ENCODE measurements at places on chromosomes 11 and 22.

DNA sequence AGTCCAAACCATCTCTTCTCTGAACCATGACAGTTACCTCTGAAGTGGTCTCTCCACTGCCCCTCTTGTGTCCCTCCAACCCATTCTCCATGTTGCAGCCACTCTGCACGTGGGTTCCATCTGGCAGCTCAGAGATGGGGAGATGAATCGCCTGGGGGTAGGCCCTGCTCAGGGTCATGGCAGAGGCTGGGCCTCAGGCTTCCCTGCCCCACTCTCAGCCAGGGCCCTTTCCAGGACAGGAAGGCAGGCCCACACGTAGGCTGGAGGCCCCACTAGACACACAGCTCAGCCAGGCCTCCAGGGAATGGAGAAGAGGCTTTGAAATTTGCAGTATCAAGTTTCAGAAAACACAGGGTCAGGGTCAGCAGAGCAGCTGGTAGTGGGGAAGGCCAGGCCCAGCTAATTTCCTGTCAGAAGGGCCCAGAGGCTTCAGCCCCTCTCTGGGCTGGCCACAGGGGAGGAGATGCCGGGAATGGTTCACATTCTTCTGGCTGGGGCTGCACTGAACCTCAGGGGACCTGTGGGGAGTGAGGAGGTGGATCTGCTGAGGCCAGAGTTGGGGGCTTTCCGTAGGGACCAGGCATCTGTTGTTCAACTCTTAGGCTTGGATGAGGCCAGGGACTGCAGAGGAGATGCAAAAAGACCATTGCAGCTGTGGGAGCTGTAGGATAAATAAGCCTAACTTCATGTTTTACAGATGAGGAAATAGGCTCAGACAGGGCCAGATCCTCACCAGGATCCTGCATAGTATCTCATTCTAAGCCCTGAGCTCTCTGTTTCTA lies 101.6 kb downstream of the SWAP70 start:
- DNase-seq = no peak

GRCh38 chr22:42277988-42278776 lies 7.7 kb upstream of the TCF20 start:
- DNase-seq = no peak

DNA sequence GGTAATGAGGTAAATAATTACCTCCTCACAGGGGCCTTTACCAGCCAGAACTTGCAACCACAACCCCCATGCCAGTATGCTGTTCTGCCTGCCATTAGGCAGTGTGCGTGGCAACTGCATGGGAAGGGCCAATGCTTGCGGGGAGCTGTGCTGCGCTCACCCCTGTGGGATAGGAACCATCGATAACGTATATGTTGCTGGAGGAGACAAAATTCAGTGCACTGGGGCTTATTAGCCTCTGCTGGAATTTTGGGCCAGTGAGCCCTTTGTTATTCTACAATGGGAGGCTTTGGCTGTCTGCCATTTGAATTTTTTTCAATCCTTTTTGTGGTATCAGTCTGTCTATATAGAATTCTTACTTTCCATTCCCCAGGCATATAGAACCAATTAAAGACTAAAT lies 47.3 kb downstream of the PPP2R1B start:
- DNase-seq = no peak

GRCh38 chr11:125164422-125165110 lies at the start of gene PKNOX2:
Gene PKNOX2, plus strand, starts transcription at chr11:125164751. Its CDS starts 186,555 bp downstream, at chr11:125351306.
- peak; percentile 62 for DNase-seq

DNA sequence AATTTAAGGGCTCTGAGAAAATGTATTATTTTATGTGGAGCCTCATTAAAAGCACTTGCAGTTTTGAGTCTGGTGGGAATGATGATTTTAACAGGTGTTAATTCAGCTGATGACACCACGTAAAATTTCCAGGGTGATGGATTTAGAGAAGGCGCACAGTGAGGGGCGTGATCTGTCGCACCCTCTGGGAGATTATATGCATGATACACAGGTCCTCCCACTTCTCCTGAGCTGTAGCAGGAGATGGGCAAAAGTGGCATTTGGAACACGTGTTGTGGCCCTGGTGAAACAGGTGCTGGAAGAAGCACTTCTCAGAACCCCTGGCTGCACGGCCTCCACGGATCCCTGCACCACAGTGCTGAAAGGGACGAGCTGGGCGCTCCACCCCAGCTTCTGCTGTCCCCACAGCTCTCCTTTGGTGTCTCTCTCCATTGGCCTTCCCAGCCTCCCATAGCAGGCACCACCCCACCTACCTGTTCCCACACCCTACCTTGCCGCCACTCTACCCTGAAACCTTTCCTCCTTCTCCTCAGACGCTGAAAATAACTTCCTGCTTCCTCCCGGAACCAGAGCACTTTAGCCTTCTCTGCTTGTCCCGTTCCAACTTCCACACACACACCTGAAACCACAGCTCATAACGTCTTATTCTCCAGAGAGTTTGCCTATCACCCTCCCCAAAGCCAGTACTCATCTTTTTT lies 6.9 kb upstream of the SORL1 start:
- no peak for DNase-seq

DNA sequence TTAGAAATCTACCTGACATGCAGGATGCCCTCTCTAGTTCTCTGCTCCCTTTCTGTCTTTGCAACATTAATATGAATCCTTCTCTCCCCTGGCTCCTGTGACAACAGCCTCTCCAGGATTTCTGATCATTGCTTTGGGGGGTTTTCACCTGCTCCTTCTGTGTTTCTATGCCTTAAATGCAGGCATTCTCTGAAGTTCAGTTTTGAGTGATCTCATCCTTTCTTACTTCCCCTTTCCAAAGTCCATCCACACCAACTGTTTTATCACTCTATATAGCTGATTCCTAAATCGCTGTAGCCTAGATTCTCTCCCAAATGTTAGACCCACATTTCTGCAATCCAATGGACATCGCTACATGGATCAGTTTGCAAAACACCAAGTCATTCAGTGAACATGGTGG lies 330.7 kb upstream of the NCAM1 start:
- DNase-seq = no peak

DNA sequence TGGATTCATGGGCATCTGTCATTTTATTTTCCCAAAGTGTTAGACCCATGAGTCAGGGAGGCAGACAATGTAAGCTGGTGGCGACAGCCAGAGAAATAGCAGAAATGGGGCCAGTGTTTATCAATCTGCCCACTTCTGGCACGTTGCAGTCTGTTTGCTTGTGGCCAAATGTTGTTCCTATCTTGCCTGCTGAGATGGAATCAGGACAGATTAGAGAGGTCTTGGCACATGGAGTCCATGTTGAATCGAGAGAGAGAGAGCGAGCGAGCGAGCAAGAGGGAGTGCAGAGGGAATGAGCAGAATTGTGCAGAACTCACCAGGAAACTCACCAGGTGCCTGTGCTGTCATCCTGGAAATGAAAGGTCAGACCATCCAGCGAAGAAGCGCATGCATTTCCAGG lies 21.9 kb upstream of the PARVG start:
- DNase-seq = no peak

DNA sequence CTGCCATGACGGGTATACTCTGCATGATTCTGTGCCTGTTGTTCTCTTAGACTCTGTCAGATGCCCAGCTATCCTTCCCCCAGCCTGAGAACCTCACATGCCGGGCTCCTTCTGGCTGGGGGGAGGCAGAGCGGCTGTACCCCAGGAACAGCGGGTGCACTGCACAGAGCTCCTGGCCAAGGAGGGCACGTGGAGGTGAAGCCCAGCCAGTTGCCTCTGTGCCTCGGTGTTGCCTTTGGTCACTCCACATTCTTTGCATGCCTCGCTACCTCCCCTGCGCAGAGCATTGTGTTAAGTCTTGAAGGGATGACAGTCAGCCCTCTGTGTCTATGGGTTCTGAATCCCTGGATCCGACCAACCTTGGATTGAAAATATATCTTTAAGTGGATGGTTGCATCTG lies 77.7 kb downstream of the FEZ1 start:
- DNase-seq = no peak

GRCh38 chr11:134350381-134350780 lies 18.6 kb downstream of the GLB1L2 start:
- no peak for DNase-seq

DNA sequence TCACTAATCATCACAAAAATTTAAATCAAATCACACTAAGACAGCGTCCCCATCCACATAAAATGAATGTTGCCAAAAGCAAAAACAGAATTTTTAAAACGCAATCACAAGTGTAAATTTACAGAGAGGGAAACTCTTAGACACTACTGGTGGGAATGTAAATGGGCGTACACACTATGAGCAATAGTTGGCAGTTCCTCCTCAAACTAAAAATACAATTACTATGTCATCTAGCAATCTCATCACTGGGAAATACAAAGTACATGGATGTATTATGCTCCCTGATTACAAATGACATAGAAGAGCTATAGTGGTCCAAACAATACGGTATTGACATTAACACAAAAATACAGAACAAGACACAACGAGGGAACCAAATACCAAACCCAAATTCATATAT lies 8.7 kb upstream of the RGL4 start:
- DNase-seq = no peak

DNA sequence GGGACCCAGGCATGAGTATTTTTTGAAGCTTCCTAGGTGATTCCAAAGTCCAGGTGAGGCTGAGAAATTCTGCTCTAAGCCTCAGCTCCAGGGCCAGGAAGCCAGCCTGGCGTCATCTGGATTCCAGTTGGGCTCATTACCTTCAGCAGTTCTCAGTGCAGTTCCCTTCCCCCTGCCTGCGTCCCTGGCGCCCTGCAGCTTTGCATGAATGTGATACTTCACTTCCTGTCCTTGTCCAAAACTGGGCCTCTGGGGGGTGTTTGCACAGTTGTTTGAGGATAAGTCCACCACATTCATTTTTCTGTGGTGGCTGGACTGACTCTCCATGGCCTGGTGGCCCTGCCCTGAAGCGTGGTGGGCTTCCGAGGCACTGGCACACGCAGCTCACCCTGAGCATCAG lies 98.1 kb downstream of the TENM4 start:
- no peak for DNase-seq

DNA sequence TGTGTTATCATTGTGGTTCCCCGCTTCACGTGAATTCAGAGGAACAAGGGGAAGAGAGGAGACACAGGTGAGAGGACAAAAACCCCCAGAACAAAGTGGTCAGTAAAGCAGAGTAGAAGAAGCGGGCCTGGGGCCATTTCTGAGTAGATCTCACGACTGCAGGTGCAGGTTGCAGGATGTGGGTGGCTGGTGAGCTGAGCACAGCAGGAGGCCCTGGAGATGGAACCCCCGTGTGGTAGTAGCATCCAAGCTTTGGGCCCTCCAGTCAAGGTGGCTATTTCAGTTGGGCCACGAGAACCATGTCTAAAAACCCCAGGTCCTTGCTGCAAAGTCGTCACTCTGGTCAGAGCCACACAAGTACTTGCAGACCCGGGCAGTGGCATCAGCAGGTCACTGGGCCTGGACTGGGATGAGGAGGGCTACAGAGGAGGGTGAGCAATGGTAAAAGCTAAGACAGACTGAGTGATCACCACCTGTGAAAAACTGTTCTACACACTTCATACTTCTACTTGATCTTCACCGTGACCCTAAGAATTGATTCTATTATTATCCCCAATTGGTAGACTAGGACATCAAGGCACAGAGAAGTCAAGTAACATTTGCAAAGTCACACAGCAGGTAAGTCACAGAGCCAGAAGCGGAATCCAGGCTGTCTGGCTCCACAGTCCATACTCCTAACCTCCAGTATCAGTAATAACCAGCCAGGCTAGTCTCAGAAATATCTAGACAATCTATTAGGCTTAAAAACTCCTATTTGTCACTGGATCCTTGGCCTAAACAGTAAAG lies 43.8 kb downstream of the SLC1A2 start:
- no peak for DNase-seq

DNA sequence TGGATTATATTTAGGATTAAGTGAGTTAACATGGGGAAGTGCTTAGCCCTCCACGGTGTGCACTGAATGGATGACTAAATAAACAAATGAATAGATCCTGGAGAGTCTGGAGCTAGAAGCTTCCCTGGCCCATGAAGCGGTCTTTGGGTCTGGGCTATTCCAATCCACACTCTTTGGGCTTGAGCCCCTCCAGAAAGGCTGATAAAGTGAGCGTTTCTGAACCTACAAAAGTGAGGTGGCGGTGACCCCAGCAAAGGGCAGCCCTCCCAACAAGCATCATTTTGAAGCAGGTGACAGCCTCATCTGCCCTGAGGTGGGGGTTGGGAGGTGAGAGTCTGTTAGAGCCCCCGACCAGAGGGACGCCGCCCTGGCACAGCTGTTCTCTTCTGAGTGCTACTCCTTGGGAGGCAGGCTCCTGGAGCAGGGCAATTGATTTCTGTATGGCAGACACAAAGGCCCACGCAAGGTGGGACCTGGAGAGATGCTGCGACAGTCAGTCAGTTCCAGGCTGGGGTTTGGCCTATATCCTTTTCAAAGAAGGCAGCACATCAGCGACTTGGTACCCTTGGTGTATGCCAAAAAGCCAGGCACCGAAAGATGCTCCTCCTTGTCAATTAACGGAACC lies 157.8 kb downstream of the CACNA1I start:
- no peak for DNase-seq

DNA sequence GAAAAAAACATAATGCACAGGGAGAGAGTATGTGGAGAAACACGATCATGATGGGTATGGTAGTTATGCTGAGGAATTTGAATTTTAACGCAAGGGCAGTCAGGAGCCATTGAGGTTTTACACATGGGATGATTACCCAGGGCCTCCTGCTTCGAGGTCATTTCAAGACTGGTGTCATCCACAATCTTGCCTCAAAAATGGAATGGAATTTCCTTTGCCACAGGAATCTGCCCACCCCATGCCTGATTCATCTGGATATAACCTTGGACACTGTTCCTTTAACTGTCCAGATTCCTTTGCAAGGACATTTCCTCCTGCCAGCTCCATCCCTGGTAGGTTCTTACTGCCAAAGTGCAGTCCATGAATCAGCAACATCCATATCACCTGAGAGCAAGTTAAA lies 655.9 kb upstream of the TENM4 start:
- DNase-seq = no peak

DNA sequence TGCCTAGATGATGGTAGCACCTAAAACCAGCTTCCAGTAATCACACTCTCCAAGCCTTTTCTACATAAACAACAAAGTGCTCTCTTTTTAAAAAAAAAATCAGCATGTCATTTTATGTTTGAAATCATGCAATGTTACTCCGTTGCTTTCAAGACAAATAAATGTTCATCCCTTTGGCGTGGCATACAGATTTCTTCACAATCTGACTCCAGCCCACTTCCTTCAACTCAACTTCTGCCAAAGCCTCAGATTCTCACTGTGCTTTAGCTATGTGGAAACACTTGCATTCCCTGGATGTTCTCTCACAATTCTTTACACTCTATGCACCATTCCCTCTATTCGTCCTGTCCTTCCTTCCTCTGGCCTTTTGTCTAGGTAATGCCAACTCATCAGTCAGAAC lies 206.3 kb upstream of the BLID start:
- no peak for DNase-seq

- no peak for DNase-seq
These were observed 200.9 kb downstream of the AASDHPPT start for GRCh38 chr11:106278391-106278790.

GRCh38 chr11:128840783-128841182 lies 26.3 kb downstream of the KCNJ1 start:
- DNase-seq = no peak

Measured in stimulated activated CD4-positive, alpha-beta T cell treated with anti-CD3 and anti-CD28 coated beads, Interleukin-2, amount 100 ng/mL, for 48 hours (primary cell).